ENCODE measurements at places on chromosomes 13 and 19. TPM values are rescaled to one million over a fixed set of nuclear protein-coding genes. Genes with fewer than 3 reads are reported as not detected.

The ZNF382 gene
- 69.3 TPM for total RNA-seq

The SOX21 gene
- 3.9 TPM for total RNA-seq

The DNAAF3 gene
- 0.49 TPM for total RNA-seq

The SGTA gene
- 30.2 TPM for total RNA-seq

Measured in temporal lobe (tissue), 4 donors.